Vagina (tissue), 2 donors: ENCODE measurements at places on chromosomes 3 and 15.

DNA sequence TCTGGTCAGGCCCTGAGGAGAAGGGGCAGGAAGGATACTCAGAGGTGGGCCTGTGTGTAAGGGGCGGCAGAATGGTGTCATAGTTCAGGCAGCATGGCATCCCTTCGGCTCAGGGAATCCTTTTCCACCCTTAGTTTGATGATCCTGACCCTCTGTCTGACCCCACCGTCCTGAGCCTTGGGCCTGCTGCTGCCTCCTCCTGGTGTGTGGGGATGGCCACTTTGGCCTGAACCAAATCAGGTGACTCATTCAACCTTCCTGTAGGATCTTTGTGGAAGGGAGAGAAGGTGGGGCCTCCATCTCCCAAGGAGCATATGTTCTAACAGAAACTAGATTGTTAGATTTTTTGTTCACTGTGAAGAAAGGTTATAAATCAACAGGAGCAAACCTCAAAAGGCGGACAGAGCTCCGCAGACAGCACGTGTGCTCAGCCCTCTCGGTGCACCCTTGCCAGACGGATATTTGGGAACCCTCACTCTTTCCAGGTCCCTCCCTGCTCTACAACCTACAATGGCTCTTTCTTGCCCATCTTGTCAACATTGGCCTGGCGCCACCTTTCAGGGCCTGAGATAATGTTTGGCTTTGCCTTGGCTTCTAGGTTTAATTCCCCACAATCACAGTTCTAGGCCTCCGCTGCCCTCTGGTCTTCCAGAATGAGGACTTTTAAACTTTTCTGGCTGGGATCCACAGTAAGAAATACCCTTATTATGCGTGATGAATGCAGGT is 21.7 kb downstream of the THSD4 start:
- DNase-seq: no peak
- H3K4me1 ChIP-seq: peaks cover 24% of the 10 kb centered on the region
- H3K27ac ChIP-seq: no peak overlapping the region
- H3K27me3 ChIP-seq: no peaks in the 10 kb centered on the region
- no peak overlapping the region for H3K4me3 ChIP-seq
- H3K36me3 ChIP-seq: no peaks in the 10 kb centered on the region

- H3K4me1 ChIP-seq: no peaks in the 10 kb centered on the region
- H3K27ac ChIP-seq: no peak overlapping the region
- DNase-seq: no peak
- no peaks in the 10 kb centered on the region for H3K27me3 ChIP-seq
Observed at GRCh38 chr3:106229495-106230278, 360.9 kb upstream of the CBLB start.

DNA sequence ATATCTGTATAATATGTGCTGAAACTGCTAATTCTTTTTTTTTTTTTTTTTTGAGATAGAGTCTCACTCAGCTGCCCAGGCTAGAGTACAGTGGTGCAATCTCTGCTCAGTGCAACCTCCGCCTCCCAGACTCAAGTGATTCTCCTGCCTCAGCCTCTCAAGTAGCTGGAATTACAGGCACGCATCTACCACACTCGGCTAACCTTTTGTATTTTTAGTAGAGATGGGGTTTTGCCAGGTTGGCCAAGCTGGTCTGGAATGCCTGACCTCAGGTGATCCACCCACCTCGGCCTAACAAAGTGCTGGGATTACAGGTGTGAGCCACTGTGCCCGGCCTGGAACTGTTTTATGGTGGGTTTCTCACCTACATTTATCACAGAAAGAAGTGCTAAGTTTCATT is 307.8 kb upstream of the STT3B start:
- no peak for DNase-seq
- no peaks in the 10 kb centered on the region for H3K27me3 ChIP-seq
- no peaks in the 10 kb centered on the region for H3K36me3 ChIP-seq
- H3K27ac ChIP-seq: no peak overlapping the region
- no peak overlapping the region for H3K4me3 ChIP-seq

DNA sequence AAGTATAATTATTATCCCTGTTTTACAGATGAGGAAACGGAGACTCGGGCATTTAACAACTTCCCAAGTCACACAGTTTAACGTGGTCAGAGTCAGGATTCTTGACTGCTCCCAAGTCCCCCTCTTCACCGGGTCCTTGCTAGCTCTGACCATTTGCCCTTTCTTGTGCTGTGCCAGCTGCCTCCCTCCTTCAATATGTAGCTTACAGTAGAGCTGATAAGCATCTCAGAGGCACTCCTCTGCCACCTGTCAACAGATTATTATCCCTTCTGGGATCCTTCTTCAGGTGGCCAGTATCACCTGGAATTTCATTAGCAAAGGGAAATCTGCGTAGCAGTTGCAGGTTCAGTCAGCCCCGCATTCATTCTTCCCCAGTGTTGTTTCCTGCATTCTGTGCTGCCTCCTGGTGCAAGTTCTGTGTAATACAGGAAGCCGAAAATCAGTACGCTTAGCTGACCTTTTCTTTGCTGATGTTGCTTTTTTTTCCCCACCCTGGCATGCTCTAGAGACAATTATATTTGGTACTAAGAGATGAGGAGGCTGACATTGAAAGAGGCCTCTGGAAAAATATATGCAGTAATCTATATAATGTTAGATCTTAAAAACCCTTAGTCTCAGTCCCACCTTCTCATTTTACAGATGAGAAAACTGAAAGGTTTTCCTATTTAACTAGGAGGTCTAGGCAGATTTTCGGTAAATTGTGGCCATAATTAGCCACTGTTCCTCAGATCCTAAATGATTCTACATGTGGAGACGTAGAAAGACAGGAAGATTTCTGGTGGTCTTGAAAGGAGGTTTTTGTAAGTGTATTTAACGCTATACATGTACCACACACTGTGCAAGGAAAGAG is 24.8 kb downstream of the TMOD2 start:
- H3K36me3 ChIP-seq: no peaks in the 10 kb centered on the region
- H3K4me1 ChIP-seq: peaks cover 10% of the 10 kb centered on the region
- no peaks in the 10 kb centered on the region for H3K27me3 ChIP-seq
- no peak overlapping the region for H3K27ac ChIP-seq
- H3K4me3 ChIP-seq: no peak overlapping the region
- no peak for DNase-seq

- H3K4me1 ChIP-seq: no peaks in the 10 kb centered on the region
- H3K27me3 ChIP-seq: no peaks in the 10 kb centered on the region
- no peak overlapping the region for H3K4me3 ChIP-seq
- H3K27ac ChIP-seq: no peak overlapping the region
- no peaks in the 10 kb centered on the region for H3K36me3 ChIP-seq
Observed at GRCh38 chr15:67307156-67307555, 52.6 kb downstream of the IQCH start.

GRCh38 chr3:50600841-50601591 is 10.6 kb downstream of the CISH start:
- no peak for DNase-seq
- peaks cover 70% of the 10 kb centered on the region for H3K4me1 ChIP-seq
- H3K36me3 ChIP-seq: no peaks in the 10 kb centered on the region
- H3K4me3 ChIP-seq: peak overlapping the region; percentile 8
- peak overlapping the region; percentile 98 for H3K27ac ChIP-seq

- H3K4me3 ChIP-seq: no peak overlapping the region
- DNase-seq: no peak
- H3K4me1 ChIP-seq: peaks cover 22% of the 10 kb centered on the region
- peaks cover 11% of the 10 kb centered on the region for H3K36me3 ChIP-seq
- H3K27ac ChIP-seq: no peak overlapping the region
- no peaks in the 10 kb centered on the region for H3K27me3 ChIP-seq
Observed at GRCh38 chr3:183827809-183828537, 2.6 kb upstream of the MAP6D1 start.

DNA sequence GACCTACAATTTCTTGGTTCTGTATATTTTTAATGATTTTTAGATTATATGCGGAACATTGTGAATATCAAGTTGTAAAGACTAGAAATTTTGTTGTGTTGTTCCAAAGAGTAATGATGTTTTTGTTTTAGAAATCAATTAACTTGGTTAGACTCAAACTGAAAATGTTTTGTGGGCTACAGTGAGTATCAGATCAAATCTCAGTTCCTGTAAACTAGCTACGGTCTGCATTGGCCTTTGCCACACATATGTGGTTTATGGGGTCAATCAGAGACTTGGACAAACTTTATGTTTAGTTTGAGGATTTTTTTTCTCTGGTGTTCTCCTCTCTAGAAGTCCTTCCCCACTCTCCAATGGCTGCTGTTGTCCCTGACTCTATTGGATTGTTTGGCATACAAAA is 308.0 kb upstream of the THRB start:
- H3K36me3 ChIP-seq: no peaks in the 10 kb centered on the region
- no peaks in the 10 kb centered on the region for H3K27me3 ChIP-seq
- DNase-seq: no peak
- no peak overlapping the region for H3K4me3 ChIP-seq
- H3K4me1 ChIP-seq: no peaks in the 10 kb centered on the region
